ENCODE measurements at places on chromosomes 2 and 18.

GRCh38 chr2:55871637-55872036, 51.9 kb downstream of the EFEMP1 start:
- DNase-seq: no peak

GRCh38 chr18:22088996-22089640, 80.3 kb upstream of the GATA6 start:
- DNase-seq: no peak

DNA sequence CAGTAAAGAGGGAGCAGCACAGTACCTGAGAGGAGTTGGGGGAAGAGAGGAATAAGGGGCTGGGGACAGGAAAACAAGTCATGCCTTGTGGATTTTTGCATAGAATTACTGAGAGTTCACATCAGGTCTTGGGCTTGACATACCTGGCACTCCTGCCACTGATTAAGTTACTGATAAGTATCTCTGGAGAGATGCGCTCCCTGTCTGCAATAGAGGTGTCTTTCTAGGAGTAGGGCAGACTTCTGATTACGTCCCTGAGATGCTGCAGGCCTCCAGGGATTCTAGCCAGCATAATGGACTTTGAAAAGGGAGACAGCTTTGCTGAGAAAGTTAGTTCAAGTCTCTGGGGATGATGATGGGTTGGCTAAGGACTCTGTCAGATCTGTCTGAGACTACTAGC, 69.4 kb downstream of the CHRNA1 start:
- DNase-seq: no peak

DNA sequence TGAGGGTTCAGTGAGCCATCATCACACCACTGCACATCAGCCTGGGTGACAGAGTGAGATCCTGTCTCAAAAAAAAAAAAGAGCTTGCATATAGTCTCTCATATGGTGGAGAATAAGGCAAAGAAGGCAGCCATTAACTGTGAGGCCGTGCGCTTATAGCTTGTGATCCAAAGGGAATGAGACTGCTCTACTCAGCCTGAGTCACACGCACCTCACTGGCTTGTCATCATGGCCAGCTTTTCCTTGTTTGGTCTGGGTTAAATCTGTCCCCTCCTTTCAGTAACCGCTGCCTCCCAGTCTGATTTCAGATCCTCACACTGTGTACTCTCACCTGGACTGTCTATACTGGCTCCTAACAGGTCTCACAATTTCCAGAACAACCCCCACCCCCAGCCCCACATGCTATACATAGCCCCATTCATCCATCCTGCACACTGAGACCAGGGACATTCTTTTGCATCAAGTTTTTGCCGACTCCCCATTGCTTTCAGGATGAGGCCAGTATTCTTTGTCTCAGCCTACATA, 35.3 kb upstream of the ANKRD44 start:
- no peak for DNase-seq

- no peak for DNase-seq
Measured at GRCh38 chr2:222805591-222806304, 55.1 kb upstream of the ACSL3 start.

DNA sequence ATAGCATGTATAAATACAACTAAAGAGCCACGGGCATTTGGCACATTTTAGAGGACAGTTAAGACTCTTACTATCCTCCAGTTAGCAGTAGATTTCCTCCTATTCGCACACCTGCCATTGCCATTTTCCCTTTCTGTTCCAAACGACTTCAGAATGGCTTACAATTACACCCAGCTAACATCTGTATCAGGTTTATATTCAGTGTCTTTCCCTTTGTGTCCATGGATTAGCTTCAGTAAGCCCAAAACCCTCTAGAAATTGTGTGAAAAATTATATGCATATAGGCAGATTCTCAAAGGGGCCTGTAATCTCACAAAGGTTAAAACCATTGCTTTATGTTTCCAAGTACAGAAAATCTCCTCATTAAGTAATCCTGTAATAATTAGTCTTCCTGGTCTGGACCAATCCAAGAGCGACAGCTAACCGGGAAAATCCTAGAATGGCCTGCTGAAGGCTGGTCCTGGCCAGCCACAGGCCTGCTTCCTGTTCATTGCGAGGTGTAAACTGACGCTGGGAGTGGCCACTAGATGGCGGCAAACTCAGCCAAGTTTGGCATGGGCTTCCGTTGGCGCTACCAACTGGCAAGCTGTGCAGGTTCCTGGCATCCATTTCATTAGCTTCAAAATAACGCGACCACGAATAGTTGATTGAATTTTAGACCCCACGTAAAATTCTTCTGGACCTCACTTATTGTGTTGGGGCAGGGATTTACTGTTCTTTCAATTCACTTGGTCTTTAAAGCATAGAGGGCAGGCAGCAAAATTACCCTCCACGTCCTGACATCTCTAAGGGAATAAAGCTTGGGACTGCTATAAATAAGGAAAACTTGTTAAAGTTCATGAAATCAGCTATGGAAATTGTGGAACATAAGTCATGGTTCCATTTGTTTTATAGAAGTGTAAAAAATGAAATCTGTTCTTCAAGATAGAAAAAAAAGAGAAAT, 17.1 kb downstream of the ARHGAP25 start:
- peak; percentile 88 for DNase-seq

GRCh38 chr18:50189160-50189559, 5.8 kb downstream of the MYO5B start:
- DNase-seq: no peak

- no peak for DNase-seq
Measured at GRCh38 chr18:13245481-13246000, 27.0 kb downstream of the LDLRAD4 start.

DNA sequence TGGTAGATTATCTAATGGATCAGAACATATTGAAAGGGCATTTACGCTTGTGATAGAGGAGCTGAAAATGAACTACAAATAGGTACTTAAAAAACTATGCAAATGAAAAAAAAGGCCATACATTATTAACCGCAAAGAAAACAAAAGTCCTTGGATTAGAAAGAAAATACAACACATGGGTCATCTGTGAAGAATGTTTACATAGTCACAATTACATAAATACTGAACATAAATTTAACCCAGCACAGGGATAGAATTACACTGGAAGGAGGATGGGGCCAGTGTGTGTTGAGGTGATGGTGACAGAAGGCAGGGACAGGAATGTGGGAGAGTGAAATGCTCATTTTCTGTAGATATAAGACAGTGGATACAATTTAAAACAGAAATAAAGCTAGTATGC, 6.6 kb downstream of the NTSR2 start:
- DNase-seq: no peak

- no peak for DNase-seq
Measured at GRCh38 chr2:188450732-188451483, 159.2 kb downstream of the GULP1 start.

DNA sequence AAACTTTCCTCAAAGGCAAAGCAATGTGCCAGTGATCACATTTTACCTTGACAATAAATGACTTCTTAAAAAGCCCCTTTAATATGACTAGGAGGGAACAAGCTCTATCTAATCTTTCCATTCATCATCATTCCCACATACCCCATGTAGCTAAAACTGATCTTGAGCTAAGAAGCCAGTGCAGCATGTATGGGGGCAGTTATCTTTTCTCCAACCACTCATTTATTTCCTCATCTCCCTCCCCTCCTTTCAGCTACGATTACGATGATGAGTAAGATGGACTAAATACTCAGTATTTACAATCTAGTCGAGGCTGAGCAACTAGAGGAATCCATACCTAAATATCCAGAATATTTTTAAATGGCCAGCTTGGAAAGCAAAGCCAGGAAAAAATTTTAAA, 35.5 kb downstream of the PNO1 start:
- DNase-seq: no peak

GRCh38 chr2:100237163-100237562, 85.1 kb downstream of the LONRF2 start:
- no peak for DNase-seq

DNA sequence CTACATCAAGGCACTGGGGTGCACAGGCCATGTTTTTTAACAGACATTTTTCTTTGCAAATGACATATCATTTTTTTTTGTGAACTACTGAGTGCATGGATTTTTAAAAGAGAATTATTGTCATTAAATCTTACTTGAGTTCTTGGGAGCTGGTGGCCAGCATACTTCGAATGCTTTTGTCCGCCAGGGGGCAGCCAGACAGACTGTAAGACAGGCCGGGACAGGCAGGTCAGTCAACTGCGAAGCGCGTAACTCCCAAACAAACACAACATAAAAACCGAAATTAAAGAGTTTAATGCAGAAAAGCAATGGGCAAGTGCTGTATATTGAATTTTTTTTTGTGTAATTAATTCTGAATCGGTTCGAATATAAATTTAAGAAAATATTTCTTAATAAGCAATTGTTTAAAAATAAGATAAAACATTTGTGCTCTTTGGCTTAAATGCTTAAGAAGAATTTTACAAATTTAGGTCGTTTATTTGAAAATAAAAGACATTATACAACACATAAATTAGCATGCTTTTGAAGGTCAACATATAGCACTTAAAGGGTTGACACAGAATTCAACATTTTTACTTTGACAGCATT, 142.2 kb upstream of the PXDN start:
- DNase-seq: no peak

DNA sequence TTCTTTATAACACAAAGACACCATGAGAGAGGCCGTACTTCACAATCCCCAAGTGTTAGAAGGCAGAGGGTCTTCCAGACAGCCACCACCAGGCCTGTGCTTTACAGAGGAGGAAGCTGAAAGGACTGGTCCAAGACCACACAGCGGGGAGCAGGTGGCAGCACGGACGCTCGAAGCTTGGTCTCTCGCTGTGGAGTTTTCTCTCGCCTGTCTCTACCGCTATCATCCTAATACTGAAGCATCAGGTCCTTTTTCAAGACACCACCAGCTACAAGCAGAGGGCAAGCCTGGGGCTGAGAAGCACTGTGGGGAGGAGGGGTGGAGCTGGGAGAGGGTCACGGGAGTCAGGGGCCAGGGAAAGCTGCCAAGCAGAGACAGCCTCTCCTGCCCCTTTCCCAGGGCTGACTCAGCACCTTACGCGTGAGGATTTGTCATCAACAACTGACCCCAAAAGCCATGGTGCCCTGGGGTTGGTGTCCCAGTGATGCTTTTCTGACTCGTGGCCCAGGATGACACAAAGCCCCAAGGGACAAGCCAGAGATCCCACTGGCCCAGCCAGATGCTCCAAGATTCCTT, 31.9 kb upstream of the FOSL2 start:
- DNase-seq: peak; percentile 75

DNA sequence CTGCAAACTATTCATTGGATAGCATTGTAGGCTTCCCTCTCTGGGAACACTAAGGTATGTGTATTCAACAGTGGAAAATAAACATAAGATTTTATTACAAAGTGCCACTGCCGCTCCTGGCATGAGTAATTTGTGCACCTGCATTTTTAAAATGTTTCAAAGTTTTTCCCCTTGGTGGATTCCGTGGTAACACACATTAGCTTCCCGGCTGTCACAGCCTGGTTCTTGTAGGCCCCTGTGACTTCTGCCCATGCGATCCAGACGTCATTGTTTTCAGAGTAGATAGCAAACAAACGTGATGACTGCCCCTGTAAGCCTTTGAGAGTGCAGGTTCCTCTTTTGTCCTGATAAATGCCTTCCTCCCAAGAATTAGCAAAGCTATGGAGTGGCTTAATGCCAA, 421.0 kb downstream of the ZNF521 start:
- DNase-seq: no peak

DNA sequence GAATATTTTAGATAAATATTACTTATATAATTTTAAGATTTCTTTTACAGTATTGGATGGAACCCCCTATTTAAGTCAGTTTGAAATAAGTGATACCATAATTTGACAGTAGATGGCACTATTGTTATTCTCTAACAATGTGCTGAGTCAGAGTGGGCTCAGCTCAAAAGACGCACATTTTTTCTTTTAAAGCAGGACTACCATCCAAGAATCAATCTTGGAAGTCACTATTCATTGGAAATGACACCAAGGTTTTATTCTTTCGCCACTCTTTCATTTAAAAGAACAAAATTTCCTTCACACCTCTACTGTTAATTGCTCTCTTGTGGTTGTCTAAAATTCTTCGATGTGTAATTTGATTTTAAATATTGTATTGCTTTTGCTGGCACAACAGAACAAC, 32.6 kb upstream of the SPAG16 start:
- no peak for DNase-seq

GRCh38 chr2:18977409-18977808, 381.0 kb downstream of the OSR1 start:
- DNase-seq: no peak

- no peak for DNase-seq
Measured at GRCh38 chr2:222255090-222255489, 43.7 kb downstream of the PAX3 start.

GRCh38 chr2:8281950-8282857, 399.7 kb upstream of the ID2 start:
- DNase-seq: peak; percentile 26

DNA sequence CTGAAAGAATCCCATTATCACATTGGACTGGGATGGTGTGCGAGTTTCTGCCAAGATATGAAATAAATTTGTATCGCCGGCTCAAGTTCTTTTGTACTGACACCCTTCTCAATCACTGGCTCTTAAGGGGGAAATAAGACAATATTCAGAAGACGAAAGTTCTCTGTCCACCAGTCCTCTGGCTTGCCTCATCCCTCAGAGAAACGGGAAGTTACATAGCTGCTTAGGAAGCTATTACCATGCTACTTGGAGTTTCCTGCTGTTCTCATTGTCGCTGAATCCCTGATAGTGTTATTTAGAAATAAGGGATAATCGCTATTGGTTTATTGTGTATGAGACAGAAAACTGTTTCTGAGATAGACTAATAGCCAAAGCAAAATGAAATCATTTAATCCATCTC, 205.0 kb upstream of the ZNF521 start:
- DNase-seq: no peak

- no peak for DNase-seq
Measured at GRCh38 chr2:176093145-176093897, 800 bp downstream of the HOXD13 start.

- no peak for DNase-seq
Measured at GRCh38 chr2:230878599-230879188, 14.0 kb downstream of the ITM2C start.

DNA sequence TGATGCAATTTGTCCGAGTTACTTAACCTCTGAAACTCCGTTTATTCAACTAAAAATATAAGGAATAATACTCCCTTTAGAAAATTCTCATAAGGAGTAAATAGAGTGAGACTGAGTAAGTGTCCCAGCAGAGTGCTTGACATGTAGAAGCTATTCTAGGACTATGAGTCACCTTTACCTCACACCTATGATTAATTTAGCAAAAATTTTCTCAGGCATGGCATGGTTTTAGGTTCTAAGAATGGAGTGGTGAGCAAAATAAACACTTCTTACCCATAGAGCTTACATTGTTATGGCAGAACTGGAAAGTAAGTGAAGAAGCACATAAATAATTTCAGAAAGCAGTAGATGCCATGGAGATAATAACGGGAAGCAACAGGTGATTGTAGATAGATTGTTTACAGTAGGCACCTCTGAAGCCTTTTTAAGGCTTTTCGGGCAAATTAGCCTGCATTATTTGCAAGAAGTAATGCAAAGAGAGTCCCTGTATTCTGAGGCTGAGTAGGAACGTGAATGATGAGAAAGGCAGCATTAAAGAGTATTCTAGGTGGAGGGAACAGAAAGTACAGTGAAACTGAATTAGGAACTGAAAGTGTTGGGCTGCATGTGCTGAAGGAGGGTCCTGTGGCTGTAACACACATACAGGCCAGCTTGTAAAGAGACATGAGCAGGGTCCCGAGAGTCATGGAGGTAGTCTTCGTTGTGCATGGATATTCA, 209.2 kb downstream of the ZNF407 start:
- DNase-seq: no peak
